ENCODE measurements at places on chromosomes 3 and 15. TPM values are rescaled to one million over a fixed set of nuclear protein-coding genes. Genes with fewer than 3 reads are reported as not detected.

The ANKDD1A gene
- 1.8 TPM for total RNA-seq

The LRRC2 gene
- total RNA-seq, result not detected

The HLTF gene
- total RNA-seq, result 84.9 TPM

The EFHB gene
- total RNA-seq, result not detected

The LINGO1 gene
- total RNA-seq, result not detected

The DNAJC19 gene
- total RNA-seq, result 132 TPM

The THRB gene
- not detected for total RNA-seq

Data from Karpas-422 (cell line).